ENCODE measurements at places on chromosomes 1 and 21.

GRCh38 chr1:40232444-40232843 is 15.3 kb upstream of the TMCO2 start:
- no peak for DNase-seq

- DNase-seq: no peak
These were observed 14.2 kb downstream of the PTP4A2 start for GRCh38 chr1:31923901-31924535.

- no peak for DNase-seq
These were observed 683 bp downstream of the LRRC8D start for GRCh38 chr1:89821322-89822108.

- DNase-seq: no peak
These were observed 254.8 kb downstream of the OLFM3 start for GRCh38 chr1:101741910-101742309.

GRCh38 chr1:200962631-200963030 is 60.9 kb downstream of the KIF21B start:
- no peak for DNase-seq

DNA sequence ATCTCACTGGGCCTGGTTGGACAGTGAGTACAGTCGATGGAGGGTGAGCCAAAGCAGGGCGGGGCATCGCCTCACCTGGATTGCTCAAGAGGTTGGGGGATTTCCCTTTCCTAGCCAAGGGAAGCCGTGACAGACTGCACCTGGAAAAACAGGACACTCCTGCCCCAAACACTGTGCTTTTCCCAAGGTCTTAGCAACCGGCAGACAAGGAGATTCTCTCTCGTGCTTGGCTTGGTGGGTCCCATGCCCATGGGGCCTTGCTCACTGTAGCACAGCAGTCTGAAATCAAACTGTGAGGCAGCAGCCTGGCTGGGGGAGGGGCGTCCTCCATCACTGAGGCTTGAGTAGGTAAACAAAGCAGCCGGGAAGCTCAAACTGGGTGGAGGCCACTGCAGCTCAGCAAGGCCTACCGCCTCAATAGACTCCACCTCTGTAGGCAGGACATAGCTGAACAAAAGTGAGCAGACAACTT is 11.3 kb downstream of the C1orf105 start:
- DNase-seq: no peak

DNA sequence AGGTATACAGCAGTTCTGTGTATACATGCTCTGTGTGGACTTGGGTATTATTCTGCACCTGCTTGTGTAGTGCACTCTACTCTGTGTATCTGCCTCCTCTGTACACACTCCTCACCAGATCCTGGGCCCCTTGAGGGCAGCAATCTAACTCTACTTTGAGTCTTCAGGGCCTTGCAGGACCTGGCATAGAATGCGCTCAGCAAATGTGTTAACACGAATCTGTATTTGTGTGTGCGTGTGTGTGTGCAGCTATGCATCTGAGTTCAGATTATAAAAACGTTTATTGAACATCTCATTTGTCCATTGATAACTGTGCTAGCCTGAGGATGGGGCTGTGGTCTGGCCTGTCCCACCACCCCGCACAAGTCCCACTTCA is 3.9 kb upstream of the MEF2D start:
- no peak for DNase-seq

DNA sequence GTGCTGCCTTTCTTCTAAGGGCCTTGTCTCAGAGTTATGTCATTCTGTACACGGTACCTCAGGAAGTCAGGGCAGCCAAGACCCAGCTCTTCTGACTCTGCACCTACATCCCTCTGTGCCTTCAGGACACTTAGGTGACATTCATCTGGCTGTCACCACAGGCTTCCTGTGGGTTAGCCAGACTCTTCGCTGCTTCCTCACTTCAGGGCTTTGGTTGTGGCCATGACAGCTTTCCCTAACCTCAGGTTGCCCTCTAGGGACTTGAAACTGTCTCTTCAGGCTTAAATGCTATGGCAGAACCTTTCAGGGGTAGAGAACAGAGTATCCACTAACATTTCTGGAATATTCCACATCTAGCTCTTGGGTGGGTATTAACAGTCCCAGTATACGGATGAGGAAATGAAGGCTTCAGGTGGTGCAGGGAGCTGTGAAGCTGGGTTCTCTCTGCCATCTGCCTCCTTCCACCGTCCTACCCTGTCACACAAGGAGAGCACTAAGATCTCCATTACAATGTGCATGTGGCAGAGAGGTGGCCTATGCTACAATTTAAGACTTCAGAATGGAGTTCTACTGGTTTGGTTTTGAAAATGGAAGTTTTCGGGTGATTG is 9.9 kb downstream of the TSSK3 start:
- DNase-seq: no peak

DNA sequence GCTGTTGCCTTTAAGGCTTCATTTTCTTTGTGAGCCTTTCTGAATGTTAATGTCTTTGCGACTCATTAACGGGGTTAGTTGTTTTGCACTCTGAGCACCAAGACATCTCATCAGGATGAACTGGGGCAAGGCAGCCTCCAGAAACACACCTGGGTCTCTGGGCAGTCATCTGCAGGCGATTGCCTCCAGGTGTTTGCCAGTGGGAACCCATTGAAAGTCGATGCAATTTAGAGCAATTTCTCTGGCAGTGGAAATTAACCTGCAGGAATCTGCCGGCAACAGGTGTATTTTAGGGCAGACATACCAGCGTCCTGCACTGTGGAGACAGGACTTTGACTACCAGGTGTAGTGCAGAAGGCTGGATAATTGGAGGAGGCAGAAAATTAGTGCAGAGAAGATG is 661.0 kb upstream of the PTBP2 start:
- no peak for DNase-seq

DNA sequence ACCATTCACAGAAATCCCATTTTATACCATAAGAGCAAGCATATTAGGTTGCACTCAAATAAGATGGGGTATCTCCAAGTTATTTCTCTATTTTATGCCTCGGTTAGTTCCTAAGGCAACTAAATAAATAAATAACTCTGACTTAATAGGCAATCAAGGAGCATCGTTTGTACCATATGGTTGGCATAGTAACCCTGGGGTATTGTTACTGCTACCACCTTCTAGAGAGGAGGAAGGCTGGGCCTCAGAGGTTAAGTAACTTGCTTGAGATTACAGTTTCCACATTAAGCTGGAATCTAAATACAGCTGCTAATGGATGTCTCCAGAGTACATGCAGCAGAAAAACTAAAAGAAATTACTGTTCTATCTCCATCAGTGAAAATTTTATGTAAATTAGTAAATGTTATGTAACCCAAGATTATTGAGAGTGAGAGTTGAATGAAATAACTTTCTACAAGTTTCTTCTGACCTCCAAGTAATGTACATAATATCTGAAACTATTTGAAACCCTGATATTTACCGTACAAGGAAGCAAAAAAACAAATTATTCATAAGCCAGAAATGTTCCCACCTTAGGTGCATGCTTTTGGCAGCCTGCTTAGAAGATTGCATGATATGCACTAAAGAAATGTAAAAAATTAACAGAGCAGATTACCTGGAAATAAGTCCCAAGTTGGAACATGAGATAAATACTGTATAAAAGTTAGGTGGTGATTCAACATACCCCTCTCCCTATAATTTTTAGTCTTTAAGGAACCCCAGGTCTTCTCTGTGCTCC is 127.0 kb downstream of the CRB1 start:
- DNase-seq: no peak

DNA sequence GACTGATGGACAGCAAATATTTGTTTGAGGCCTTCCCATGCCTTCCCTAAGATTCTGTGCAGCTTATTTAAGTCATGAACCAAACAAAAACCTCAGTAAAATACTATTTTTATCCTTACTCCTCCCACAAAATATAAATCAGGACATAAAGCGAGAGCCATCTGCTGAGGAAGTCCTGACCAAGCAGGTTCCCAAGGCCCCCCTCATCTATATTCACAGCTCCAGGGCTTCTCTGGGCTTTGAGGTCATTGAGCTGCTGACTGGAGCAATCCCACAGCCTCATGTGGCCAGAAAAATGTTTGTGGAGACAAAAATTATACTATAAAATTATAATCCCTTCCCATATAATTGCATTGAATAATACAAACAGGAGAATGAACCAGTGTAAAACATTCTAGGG is 846.2 kb downstream of the ADGRL2 start:
- DNase-seq: no peak

DNA sequence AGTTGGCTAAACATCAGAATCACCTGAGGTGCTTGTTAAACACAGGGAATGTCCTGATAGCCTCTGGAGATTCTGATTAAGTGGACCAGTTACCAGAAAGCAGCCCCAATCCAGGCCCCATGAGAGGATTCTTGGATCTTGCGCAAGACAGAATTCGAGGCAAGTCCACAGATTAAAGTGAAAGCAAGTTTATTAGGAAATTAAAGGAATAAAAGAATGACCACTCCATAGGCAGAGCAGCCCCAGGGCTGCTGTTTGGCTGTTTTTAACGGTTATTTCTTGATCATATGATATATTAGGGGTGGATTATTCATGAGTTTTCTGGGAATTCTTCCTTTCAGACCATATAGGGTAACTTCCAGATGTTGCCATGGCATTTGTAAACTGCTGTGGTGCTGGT is 176.2 kb downstream of the ROR1 start:
- no peak for DNase-seq

GRCh38 chr1:110645821-110646735 is 28.7 kb downstream of the KCNA3 start:
- no peak for DNase-seq

DNA sequence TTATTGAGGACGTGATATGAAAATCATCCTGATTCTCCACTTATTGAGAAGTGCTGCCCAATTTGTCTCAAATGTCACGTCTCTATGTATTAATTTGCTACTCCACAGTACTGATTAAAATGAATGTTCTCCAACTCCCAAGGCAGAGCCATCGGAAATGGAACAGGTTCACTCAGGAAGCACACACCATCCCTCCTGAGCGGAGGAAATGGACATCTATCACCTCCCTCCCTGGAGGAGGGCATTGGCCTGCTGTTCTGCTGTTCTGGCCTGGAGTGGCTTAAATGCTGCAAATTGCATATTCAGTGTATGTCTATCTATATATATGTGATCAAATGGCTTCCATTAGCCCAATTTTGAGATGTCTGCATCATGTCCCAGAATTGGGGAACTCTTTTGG is 140.5 kb downstream of the CSMD2 start:
- DNase-seq: no peak

GRCh38 chr1:95309031-95309471 is 75.0 kb downstream of the RWDD3 start:
- no peak for DNase-seq

- DNase-seq: no peak
These were observed 84.1 kb upstream of the ZNF326 start for GRCh38 chr1:89910780-89911179.

- no peak for DNase-seq
These were observed 49.7 kb upstream of the B3GALT5 start for GRCh38 chr21:39562791-39563770.

GRCh38 chr1:101316256-101316655 is 79.4 kb downstream of the S1PR1 start:
- no peak for DNase-seq

GRCh38 chr1:67831850-67832513 is 1.3 kb downstream of the GNG12 start:
- peak; percentile 44 for DNase-seq

- DNase-seq: no peak
These were observed 93.0 kb downstream of the HFM1 start for GRCh38 chr1:91311672-91312071.

- DNase-seq: no peak
These were observed 14.2 kb upstream of the ADORA3 start for GRCh38 chr1:111517469-111518225.

- no peak for DNase-seq
These were observed 158.7 kb downstream of the PEX14 start for GRCh38 chr1:10633416-10633815.

DNA sequence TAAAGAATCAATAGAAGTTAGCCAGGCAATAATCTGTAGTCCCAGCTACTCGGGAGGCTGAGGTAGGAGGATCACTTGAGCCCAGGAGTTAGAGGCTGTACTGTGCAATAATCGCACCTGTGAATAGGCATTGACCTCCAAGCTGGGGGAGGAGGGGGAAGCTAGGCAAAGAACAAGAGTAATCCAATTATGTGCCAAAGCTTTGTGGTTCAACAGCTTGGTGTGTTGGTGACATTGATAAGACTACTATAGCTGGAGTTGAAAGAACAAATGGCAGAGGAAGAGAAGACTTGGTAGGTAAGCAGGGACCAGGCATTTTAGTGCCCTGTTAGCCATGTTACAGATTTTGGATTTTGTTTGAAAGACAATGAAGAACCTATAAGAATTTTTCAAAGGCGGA is 2.1 kb upstream of the TMCO2 start:
- no peak for DNase-seq

DNA sequence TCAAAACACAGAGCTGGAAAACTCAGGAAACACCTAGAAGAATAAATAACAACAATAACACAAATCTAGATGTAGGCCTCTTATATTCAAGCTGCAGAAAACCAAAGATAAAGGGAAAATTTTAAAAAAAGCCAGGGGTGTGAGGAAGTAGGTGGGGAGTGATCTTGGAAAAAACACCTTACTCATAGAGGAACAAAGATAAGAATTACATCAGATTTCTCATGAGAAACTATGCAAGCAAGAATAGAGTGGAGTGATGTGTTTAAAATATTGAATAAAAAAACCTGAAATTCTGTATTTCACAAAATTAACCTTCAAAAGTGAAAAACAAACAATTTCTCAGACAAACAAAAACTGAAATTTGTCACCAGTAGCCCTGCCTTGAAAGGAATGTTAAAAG is 265.5 kb upstream of the RGS18 start:
- DNase-seq: no peak

- no peak for DNase-seq
These were observed 210.6 kb upstream of the COA6 start for GRCh38 chr1:234162661-234163060.

DNA sequence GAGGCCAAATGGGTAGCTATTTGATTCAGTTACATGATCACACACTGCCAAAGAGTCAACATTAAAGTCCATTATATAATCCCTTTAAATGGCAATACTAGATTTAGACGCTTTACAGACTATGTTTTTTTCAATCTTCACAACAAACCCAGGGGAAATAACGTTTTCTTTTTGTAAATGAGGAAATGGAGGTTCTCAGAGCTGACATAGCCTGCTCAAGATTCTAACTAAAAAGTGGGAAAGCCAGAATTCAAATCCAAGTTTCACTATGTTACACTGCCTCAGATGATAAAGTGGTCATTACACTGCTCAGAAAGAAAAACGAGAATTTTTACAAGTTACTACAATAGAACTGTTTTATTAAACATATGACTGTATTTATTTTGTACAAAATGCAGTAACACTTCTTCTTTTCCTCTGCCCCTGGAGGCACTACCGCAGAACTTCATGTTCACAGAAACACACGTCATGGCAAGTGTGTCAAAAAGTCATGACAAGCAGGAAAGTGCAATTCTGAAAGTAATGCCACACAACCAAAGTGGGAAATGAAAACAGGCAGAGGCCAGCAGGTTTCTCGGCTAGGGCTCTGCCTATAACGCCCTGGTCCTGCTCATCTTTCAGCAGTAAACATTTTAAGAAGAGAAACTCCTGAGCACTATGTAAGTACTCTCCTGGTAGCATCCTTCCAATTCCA is 19.0 kb downstream of the THEMIS2 start:
- DNase-seq: no peak

Data from renal cortex interstitium (tissue), 15 donors.